ENCODE measurements at places on chromosomes 2 and 18.

DNA sequence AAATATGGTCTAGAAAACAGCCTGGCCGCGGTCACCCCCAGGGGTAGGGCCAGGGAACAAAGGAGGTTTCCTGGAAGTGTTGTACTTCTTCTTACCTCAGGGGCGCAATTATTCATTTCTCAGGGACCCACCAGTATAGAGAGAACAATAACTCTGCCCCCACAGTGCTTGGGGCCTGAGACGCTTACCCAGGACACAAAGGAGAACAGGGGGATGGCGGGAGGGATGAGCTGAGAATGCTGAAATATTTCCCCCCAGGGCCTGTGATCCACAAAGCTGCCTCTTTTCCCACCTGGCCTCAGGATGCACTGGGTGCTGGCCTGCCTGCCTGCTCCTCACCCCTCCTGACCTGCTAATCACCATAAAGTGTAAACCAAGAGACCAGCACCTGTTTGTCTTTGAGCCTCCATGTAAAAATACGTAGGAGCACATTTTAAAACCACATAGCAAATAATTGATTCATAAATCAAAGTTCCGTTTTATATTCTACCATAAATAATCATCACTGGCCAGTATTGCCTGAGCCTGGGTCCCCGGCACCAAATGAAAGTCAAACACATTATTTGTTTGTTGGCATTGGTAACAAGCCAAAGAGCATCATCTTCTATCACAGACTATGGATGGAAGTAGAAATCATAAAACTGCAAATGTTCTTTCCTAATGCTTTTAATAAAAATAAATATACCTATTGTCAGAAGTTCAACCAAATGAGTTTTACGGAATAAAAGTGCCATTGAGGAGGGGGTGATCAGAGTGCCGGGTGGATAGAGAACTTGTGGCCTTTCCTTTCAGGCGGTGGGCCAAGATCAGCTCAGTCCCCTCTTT is 67.3 kb upstream of the RMDN2 start:
- no peak for DNase-seq

- DNase-seq: no peak
Measured at GRCh38 chr18:66707473-66707872, 103.6 kb upstream of the CDH19 start.

DNA sequence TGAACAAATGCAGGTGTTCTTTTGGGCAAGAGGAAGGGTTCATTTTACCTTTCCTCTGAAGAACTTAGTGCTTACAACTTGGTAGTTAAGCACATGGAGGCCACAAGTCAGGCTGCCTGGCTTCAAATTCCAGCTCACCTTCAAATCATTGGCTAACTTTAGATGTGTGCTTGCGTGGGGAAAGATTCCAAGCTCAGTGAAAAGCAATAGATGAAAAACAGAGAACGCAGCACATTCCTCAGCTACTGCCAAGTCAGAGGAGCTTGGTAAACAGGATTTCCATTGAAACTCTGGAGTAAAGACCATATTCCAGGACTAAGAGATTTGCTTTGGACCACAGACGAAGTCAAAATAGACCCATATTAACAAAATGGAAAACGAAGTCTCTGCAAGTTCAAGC is 96.3 kb upstream of the ASB18 start:
- DNase-seq: no peak

DNA sequence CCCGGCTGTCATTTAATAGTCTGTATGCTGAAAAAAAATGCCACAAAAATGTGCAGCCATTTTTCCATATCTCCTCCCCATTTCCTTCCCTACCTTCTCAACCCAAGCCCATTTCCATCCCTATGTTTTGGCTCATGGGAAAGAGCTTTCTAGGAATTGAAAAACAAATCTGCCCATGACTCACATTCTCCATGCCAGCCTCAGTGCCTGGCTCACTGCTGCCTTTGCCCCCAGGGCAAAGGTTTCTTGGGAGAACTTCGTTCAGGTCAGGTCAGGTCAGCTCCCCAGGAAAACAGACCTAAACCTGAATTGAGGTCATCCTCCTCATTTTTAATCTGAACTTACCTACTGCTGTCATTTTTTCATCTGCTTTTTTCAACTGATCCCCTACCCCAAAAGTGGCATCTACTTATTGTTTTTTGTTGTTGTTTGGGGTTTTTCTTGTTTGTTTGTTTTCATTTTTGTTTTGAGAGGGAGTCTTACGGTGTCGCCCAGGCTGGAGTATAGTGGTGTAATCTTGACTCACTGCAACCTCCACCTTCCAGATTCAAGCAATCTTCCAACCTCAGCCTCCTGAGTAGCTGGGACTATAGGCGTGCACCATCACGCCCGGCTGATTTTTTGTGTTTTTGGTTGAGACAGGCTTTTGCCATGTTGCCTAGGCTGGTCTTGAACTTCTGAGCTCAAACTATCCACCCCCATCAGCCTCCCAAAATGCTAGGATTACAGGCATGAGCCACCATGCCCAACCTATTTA is 66.7 kb downstream of the FECH start:
- no peak for DNase-seq

DNA sequence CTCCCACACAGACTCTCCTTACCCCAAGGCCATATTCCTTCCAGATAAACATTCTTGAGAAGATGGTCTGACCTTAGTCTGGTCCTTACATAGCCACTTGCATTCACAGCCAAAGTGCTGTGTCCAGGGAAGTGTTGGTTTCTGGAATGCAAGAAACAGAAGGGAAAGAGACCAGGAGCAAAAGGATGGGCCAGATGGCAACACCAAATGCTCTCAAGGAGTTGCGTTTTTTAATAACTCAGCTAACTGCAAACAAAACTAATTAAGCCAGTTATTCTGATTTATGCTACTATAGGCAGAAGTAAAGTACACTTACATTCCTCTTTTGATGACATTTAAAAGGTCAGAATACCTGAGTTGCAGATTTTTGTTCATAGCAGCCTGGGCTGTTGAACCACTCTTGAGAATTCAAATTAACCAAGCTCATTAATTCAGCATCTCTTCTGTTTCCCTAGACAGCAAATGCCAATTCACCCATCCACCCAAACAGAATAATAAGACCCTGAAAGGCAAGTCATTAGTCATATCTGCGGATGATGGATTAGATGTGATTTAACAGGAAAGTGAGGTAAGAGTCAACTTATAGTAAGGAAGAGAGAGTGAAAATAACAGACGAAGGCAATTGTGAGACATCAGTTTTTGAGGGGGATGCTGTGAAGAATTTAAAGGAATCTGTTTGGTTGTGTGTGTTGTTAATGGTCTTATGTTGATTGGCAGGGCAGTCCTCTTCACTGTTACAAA is 18.8 kb downstream of the CCDC85A start:
- DNase-seq: no peak

GRCh38 chr2:136714452-136714951 is 50.8 kb upstream of the THSD7B start:
- no peak for DNase-seq

- no peak for DNase-seq
Measured at GRCh38 chr2:2640371-2640770, 309.3 kb upstream of the MYT1L start.

DNA sequence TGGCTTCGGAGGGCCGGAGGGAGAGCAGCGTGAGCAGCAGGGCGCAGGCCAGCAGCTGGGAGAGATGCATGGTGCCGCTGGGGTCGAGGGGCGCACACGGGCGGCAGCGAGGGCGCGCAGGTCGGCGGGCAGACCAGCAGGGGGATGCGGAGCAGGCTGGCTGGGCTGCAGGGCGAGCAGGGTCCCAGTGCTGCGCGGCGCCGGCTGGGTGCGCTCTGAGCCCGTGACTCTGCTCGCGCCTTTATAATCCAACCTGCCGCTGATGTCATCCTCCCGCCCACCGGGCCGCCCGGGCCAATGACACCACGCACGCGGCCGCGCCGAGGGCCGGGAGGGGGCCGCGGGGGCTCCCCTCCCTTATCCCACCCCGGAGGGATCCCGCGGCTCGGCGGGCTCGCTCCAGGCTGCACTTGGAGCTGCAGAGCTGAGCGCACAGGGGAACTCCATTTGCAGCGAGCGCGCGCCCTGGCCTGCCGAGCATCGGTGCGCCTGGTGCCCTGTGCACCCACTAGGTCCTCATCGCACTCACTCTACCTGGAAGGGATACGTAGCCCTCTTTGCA is at the start of gene NPPC:
TSS of gene NPPC (minus strand) at position 217 of the 562 bp plus-strand sequence. CDS start at position 70, 147 bp downstream.
- DNase-seq: peak; percentile 65

DNA sequence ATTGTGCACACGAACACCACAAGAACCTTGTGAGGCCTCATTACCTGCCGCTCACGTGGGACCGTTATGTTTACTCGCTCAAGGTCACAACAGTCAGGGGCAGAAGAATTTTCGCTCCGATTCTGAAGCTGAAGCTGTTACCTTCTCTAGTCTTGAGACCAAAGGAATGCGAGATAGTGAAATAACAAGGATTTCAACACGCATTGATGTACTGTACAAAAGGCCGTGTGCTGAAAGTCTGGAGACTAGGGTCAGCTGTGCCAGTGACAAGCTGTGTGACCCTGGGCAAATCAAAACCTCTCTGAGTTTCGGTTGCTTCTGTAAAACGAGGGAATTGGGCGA is 583 bp downstream of the NEMP2 start:
- peak; percentile 10 for DNase-seq
